ENCODE measurements at places on chromosomes 12 and 14. TPM values are rescaled to one million over a fixed set of nuclear protein-coding genes. Genes with fewer than 3 reads are reported as not detected.

DNA sequence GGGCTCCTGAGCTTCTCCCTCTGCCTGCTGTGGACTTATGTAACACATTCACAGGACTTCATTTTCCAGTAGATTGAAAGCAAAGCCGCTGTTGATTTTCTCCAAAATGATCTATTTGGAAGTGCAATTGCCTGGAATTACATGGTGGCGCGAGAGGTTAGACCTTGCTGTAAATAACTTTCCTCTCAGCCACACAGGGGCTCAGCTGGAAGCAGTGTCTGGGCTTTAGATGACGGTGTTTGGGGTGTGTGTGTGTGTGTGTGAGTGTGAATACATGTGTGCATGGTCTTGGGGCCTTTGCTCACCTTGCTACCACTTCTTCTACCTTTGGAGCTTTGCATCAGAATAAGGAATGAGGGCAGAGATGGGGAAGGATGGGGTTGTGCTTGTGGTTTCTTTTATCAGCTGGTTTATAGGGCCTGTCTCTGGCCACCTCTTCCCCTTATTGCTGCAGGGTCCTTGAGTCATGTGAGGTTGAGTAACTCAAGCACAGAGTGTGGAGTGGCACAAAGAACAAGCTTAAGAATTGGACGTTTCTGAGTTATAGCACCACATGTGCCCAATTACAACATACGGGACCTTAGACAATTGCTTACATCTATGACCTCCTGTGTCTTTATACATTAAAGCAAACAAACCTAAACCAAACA is 280.6 kb downstream of the NRXN3 start:
- no peak for DNase-seq

GRCh38 chr14:100607611-100607956 is 20.4 kb upstream of the BEGAIN start:
- DNase-seq: no peak

DNA sequence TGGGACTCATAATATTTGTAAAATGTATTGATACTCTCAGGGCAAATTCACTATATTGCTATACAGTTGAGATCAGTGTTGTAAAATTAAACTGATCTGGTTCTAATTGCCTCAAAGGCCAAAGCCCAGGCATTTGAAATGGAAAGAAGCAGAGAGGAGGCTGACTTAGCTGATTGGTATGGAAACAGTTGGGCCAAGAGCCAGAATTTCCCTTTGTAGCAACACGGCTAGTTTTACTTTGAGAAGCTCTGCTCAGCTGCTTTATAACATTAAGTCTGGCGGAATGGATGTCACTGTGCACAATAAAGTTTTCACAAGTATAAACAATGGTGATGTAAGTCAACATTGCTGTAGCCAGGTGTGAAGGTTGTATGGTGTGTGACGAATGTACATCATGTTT is 186.4 kb downstream of the MSRB3 start:
- no peak for DNase-seq

ANO4 gene
- total RNA-seq: 88.9 TPM

- DNase-seq: no peak
Measured at GRCh38 chr12:94333396-94333795, 126.3 kb downstream of the CEP83 start.

All from frontal cortex (tissue), 4 donors.